C1 segment of cervical spinal cord (tissue), 14 donors: ENCODE measurements at places on chromosomes 16 and 17.

- no peak for DNase-seq
Measured at GRCh38 chr16:1771864-1772361, 570 bp upstream of the NME3 start.

DNA sequence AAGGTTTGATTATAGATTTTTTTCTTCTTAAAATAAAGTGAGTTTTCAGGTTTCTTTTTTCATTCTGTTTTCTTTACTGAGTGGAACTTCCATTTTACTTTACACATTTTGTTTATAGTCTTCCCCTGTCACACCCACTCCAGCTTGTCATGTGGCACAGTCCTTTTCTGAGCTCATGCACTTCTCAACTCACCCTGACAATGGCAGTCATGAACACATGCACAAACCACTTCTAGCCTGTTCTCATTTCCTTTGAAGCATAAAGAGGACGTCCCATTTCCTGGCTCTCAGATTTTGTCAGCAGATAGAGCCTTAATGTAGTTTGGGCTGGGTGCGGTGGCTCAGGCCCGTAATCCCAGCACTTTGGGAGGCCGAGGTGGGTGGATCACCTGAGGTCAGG, 168.0 kb downstream of the AHSP start:
- DNase-seq, result no peak

DNA sequence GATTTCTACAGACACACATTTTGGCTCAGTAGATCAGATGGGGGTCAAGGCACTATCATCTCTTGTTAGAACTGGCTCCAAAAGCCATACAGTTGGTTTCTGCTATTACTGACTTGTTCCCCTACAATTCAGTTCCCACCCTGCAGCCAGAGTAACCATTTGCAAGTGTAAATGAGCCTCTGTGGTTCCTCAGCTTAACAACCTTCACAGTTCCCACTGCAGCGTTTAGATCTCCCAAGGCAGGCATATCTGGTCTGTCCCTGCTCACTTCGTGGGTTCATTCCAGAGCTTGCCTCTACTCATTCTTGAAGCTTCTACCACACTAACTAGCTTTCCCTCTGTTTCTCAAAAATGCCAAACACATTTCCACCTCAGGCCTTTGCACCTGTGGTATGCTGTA, 186.1 kb downstream of the CBLN1 start:
- DNase-seq, result no peak

GRCh38 chr17:64385187-64386083, 5.2 kb downstream of the PECAM1 start:
- DNase-seq, result no peak

- no peak for DNase-seq
Measured at GRCh38 chr17:6239241-6239798, 169.1 kb downstream of the WSCD1 start.

- no peak for DNase-seq
Measured at GRCh38 chr17:41836550-41837196, 641 bp upstream of the NT5C3B start.

GRCh38 chr16:58118801-58119508, 10.2 kb downstream of the CFAP20 start:
- DNase-seq, result no peak

DNA sequence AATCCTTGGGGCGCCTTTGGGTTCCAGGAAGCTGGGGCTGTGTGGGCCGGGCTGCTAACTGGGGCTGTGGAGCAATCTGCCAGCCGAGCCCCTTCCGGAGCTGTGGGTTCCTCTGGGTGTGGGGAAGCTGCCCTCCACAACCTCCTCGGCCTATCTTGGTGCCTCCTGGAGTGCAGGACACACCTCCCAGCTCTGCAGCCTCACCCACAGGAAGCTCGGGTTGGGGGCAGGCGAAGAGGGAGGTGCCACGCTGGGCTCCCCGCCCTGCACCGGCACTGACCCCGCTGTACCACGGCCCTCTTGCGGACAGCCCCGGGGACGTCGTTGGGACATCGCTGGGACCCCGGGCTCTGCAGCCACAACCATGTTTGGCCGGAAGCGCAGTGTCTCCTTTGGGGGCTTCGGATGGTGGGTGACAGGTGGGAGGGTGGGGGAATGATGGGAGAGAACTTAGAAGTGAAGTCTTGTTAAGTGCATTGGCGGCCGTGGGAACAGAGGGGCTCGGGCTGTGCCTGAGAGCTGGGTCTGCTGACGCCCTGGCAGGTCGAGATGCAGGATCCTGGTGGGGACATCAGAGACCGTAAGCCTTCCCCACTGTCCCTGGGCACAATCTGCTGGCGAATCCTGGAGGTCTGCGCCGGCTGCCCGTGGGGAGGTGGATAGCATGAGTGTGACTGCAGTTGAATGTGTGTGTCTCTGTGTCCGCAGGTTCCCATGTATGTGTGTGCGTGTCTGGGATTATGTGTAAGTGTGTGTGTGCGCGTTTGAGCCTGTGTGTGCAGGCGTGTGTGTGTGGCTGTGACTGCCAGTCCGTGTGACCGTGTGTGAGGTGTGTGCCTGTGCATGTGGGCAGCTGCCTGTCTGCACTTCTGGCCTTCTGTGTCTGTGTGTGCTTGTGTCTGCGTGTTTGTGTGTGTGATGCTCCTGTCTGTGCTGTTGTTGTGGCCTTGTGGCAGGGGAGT, at the start of gene RAP1GAP2:
Gene RAP1GAP2 (plus strand): TSS at position 275 of the 962 bp plus-strand sequence. CDS start 90 bp downstream, at position 365.
- peak; percentile 63 for DNase-seq

GRCh38 chr17:59266745-59267144, 46.4 kb downstream of the GDPD1 start:
- no peak for DNase-seq

DNA sequence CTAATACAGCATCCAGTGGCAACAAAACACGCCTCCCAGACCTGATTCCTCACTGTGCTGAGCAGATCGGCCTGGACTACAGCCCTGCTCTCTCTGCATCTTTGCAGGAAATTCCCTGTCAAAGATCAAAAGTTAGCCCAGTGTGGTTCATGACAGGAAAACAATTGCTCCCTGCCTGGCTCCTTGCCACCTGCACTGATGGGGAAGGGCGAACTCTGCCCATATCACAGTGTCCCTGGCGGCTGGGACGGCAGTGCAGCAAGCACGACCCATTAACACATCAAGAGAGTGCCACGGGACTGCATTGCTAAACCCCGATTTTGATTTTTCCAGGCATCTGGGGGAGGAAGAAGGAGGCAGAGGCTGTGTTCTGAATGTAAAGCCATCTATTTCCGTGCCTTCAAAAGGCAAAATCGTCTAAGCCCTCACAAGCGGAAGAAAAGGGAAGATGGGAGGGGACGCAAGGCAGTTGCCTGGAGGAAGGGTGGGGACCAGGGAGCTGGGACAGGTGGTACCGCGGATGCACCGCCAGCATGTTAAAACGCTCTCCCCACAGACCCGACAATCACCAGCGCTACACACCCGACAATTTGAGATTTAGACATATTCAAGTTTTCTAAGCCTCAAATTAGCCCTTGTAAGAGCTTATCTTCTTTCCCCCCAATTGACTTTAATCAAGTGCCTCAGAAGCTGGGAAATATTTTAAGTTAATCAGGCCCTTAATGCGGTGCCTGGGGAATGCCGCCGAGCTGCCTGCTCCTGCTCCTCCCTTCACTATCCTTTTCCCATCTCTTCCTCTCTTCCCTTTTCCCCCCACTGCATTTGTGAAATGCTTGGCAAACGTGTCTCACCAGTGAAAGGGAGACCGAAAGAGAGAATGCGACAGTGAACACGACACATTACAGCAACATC, 238.8 kb upstream of the CDH5 start:
- no peak for DNase-seq

DNA sequence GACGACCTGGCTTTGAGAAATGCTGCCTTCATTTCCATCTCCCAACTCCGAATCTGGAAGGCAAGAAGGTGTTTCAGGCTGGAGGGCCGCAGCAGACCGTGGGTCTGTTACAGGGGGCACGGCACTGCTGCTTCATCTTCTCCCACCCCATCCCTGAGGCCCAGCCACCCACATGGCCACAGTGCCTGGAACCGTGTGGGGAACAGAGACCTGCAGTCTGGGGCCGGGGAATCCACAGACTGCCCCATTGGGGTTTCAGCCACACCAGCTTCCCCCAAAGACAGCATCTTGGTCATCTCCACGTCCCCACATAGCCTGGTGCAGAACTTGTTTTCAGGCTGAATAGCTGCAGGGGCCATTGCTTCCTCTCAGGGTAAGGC, 74.2 kb downstream of the MRC2 start:
- no peak for DNase-seq

DNA sequence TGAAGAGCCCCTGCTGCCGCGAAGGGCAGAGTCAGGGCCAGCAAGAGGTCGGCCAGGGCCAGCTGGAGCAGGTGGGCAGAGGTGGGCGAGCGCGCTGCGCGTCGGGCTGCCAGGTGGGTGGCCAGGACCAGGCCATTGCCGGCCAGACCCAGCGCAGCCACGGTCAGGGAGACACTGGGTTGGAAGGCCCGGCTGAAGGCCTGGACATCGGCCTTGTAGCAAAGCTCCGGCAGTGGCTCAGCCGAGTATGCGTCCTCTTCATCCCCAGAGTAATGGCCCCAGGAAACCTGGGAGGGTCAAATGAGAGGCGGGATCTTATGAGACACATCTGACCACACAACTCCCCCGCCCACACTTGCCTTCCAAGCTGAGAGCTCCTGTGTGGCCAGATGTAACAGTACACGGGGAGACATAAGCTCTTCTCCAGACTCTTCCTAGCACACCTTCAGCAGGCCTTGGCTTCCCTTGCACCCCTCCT, 1.3 kb downstream of the CCR10 start:
- DNase-seq, result no peak

DNA sequence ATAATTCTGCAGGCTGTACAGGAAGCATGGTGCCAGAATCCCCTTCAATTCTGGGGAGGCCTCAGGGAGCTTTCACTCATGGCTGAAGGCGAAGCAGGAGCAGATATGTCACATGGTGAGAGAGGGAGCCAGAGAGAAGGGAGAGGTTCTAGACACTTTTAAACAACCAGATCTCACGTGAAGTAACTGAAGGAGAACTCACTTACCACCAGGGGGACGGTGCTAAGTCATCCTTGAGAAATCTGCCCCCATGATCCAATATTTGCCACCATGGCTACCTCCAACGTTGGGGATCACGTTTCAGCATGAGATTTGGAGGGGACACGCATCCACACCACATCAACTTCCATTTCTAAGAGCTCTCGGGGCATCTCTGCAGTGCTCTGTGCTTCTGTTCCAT, 37.4 kb upstream of the GNA13 start:
- no peak for DNase-seq

GRCh38 chr17:80296221-80296620, 35.6 kb downstream of the RNF213 start:
- no peak for DNase-seq

DNA sequence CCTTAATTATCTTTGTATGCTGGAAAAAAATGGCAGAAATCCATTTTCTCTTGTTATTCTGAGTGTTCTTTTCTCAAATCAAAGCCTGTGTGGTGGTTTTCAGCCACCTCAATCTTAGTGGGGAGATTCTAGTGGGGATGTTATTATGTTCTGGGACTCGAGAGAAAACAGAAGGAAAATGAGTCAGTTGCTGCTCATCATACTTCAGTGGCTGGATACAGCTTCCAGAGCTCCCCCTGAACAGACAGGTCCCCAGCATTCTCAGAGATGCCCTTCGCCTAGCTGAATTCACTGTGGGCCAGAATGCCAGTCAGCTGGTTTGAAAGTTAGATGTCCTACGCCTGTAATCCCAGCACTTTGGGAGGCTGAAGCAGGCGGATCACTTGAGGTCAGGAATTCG, 8.5 kb downstream of the ST6GALNAC1 start:
- DNase-seq, result no peak

GRCh38 chr17:76120658-76121008, 17.0 kb upstream of the EXOC7 start:
- DNase-seq, result no peak

- no peak for DNase-seq
Measured at GRCh38 chr17:77666881-77667395, 291.6 kb upstream of the TNRC6C start.

DNA sequence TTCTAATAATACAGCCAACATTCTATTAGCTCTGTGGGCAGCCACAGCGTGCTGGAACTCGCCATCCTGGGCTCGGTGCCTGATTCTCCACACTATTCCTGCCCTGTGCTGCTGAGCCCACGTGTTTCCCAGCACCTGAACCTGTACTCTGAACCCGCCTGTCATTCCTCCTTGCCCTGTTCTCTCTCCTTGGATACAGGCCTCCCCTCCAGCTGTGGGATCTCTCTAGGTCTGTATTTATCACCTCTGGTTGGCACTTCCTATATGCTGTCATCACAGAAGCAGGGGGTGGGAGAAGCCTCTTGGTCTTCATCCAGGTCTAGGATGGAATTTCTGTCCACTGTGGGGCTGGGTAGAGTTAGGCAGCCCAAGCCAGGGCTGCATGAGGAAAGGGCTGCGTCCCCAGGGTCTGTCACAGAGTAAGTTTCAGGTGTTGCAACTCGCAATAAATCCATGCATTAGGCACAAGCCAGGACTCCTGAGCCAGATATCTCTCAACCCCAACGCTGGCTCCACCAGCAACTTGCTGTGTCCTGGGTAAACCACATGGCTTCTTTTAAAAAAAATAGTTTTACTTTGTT, 56.0 kb downstream of the ABAT start:
- peak; percentile 16 for DNase-seq

GRCh38 chr17:18033442-18034099, 5.4 kb downstream of the ATPAF2 start:
- DNase-seq, result peak; percentile 12

DNA sequence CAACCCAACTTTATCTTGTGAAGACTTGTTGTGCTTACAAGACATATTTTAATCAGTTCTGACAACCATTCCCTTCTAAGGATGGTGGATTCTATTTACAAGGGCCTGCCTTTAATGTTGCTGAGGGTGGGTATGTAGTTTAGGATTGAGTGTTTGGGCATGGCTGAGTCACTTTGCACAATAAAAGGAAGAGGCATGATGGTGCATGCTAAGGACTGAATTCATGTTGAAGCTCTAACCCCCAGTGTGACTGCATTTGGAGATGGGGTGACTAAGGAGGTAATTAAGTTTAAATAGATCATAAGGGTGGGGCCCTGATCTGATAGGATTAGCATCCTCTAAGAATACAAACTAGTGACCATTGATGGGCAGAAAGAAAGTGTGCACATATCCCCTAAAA, 196.1 kb upstream of the HS3ST3A1 start:
- no peak for DNase-seq

DNA sequence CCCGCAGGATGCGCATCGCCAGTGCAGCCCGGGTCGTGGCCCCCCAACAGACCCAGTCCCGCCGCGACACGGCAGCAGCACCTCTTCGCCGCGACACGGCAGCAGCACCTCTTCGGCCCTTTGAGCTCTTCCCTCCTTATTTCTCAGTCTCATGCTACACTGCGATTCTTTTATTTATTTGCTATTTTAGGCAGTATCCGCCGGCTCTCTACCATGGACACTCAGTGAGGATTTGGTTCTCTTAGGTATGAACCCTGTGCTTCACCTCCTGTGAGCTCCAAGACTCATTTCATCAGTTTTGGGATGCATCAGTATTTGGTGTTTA, 8.3 kb upstream of the MAP2K3 start:
- no peak for DNase-seq

GRCh38 chr16:57190136-57190535, 4.0 kb downstream of the RSPRY1 start:
- no peak for DNase-seq
